ENCODE measurements at places on chromosomes 5 and 9.

- no peak for DNase-seq
These were observed 34.7 kb upstream of the SLC9A3 start for GRCh38 chr5:558871-559503.

DNA sequence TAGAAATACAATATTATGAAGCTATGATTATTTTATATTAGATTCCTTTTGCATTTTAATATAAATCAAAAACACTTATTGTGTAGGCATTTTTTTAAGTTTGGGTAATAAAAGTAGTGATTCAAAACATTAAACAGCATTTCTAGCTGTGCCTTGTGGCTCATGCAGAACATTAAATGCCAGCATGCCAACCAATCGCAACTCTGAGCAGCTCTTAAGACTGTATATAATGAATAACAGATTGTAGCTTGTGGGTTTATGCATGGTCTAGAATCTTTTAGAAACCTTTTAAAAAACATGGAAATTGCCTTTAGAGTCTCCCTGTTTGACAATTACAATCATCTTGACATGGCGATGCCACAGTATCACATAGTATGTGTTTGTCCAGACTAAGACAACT, 903.8 kb downstream of the EFNA5 start:
- DNase-seq: no peak

DNA sequence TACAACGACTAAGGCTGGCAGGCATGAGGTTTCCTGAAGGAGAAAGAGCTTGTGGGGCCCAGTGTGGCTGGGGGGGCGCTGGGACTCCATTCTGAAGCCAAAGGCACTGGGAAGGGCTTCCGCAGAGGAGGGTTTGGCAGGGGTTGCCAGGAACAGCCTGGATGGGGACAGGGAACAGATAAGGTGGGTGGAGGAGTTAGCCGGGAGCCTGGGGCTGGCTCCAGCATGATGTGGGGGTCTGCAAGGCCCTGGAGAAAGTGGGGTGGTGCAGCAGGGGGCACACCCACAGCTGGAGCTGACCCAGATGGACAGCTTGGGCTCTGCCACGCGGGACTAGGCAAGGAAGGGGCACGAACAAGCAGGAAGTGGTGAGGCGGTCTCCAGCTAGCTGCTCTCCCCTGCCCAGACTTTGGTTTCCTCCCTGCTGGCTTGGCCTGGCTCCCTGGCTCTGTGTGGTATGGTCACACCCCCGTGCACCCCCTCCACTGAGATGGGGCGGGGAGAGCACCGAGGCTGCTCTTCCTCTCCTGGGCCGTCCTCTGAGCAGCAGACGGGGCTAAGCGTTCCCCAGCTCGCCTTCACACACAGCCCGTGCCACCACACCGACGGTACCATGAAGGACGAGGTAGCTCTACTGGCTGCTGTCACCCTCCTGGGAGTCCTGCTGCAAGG, at the start of gene LTC4S:
Gene LTC4S, plus strand, starts transcription at position 519 of the 672 bp plus-strand sequence. Its CDS starts 95 bp downstream, at position 614.
- peak; percentile 38 for DNase-seq

DNA sequence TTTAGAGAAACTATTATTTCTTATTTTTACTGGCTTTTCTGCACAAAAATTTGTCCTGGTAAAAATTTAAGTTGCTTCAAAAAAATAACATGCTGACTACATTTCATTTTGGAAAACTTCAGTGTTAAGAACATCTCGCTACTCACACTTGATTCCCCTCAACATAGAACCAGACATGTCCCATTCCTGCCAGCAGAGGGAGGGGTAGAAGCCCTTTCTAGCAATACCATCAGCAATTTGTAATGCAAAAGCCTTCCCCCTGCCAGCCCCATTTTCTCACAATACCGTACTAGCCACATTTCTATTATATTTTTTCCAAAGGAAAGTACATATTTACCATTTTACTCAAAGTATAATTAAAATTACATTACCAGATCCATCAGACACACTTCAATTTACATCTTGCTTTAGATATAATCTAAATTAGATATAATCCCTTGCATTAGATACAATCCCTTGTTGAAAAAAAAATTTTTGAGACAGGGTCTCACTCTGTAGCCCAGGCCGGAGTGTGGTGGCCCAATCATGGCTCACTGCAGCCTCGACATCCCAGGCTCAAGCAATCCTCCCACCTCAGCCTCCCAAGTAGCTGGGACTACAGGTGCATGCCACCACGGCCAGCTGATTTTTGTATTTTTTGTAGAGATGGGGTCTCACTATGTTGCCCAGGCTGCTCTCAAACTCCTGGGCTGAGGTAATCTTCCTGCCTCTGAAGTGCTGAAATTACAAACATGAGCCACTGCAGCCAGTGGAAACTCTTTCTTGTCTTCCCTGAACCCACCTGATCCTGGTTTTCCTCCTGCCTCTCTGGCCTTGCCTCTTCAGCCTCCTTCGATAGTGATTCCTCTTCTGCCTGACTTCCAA, 39.6 kb upstream of the IDNK start:
- DNase-seq: peak; percentile 44

DNA sequence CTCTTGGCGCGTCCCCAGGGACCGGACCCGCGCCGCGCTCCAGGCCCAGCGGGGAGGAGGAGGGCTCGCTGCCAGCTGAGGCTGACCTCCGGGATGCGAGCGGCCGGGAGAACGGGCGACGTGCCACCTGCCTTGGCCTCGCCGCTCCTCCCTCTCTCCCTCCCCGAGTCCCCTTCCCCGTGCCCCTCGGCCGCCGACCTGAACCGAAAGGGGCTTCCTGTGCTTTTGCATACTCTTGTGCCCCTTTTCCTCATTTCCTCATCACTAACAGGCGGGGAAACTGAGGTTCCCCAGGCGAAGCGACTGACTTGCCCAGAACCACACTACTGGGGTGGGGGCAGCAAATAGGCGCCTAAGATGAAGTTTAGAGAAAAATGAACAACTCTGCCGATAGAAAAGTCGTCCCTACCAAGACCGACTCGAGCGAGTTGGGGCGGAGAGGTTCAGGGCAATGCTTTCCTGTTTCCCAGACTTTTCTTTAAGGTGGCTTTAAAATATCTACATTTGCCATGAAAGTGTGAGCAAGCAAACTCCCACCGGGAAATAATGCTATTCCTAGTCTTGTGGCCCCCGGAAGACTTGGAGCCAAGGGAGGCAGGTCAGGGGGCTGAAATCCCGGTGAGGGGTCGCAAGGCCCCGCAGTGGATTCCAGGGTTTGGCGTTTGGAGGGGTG, 580 bp upstream of the DUSP1 start:
- DNase-seq: no peak

- DNase-seq: no peak
These were observed 691.2 kb downstream of the TLR4 start for GRCh38 chr9:118395415-118395814.

DNA sequence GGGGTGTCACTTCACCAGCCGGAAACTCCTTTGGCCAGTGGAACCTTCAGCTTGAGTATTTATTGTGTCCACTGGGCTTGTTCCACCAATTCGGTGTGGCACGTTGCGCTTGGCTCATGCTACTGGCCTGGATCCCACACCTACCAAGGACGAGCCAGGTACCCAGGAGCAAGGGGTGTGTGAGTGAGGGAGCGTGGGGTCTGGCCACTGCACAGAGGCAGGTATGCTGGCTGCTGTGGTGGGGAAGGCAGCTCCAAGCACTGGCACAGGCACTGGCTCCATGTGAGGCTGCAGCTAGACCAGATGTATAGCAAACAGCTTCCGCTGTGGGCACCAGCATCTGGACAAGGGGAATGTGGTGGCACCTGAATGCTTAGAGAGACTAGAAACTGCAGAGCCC, 28.1 kb upstream of the CYLC2 start:
- DNase-seq: no peak

DNA sequence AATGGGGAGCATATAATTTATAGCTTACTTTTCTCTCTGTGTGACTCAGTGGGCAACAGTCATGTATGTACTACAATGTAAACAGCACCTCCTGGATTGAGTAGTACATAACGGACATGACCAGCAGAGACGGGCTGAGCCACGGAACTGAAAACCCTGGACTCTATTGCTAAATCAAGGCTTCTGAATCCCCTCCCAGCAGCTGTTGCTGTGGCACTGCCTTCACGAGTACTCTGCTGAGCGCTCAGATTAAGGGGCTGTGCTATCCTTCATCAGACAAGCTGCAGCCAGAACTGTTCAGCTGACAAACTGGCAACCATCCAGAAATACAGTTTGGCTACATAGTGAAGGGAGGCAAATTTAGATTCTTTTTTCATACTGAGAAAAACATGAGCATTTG, 131.3 kb upstream of the CCDC180 start:
- DNase-seq: no peak

- DNase-seq: no peak
These were observed 73.5 kb upstream of the OTULINL start for GRCh38 chr5:14508046-14508445.

- no peak for DNase-seq
These were observed 60.0 kb downstream of the SGCD start for GRCh38 chr5:156386976-156387375.

- no peak for DNase-seq
These were observed 319.2 kb downstream of the GADD45G start for GRCh38 chr9:89923961-89924504.
